ENCODE measurements at places on chromosomes 16 and 17.

DNA sequence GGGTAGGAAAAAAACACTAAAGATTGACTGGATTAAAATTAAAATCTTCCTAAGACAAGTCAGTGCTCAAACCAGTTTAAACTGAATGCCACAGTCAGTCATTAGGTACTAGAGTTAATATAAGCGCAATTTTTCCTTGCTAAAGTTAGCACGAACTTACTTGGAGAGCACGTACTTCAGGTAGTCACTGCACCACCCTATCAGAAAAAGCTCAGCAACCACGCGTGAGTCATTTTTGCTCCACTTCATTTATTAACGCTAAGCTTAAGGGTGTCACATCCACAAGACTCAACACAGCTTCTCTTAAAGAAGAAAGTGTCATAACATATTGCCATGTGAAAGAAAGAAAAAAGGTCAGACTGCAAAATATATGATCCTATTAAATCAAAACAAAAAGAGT is 53.1 kb downstream of the TEX2 start:
- DNase-seq = no peak

DNA sequence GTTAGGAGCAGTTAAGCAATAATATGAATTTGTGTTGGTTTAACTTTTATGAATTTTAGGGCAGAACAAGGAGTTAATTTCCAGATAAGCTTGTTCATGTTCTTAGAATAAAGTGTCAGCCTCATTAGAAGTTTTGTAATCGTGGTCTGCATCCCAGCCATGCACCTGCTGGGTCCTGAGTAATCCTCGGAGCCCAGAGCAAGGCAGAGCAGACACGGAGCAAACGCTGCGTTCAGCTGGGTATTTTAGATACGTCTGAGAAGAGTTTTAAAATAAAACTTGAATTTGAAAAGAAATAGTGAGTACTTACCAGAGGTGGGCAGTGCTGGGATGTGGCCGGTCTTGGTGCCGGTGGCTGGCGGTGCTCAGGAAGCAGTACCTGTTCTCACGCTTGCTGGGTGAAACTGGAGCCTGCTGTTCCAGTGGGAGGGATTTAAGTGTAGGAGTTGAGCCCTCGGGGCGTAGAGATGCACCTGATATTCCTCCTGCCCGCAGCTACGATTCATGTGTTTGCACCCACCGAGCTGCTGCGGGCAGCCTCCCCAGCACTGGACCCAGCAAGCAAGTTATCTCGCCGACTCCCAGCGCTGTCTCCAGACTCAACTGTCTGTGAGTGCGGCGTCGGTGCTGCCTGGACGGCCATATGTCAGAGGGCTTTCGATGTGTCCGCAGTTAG is at the start of gene ZNF750:
TSS of gene ZNF750 (minus strand) at position 406 of the 676 bp plus-strand sequence. CDS start 7,568 bp downstream, outside the sequence.
- no peak for DNase-seq

- DNase-seq = no peak
Observed at GRCh38 chr17:53273126-53273525, 549.6 kb upstream of the KIF2B start.

DNA sequence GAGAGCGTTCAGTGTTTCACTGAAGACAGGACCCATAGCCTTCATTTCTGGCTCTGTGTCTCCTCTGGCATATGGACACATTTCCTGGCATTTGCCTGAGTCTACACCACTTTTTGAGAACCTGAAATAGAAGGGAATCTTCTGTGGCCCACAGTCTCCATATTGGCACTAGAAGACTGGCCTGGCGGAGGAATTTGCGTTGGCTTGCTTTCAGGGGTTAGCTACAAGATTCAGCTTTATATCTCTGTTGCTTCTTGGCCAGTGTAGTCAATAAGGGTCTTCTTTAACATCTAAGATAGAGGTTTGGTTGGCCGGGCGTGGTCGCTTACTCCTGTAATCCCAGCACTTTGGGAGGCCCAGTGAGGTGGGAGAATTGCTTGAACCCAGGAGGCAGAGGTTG is 12.8 kb upstream of the CLEC18C start:
- DNase-seq = no peak

DNA sequence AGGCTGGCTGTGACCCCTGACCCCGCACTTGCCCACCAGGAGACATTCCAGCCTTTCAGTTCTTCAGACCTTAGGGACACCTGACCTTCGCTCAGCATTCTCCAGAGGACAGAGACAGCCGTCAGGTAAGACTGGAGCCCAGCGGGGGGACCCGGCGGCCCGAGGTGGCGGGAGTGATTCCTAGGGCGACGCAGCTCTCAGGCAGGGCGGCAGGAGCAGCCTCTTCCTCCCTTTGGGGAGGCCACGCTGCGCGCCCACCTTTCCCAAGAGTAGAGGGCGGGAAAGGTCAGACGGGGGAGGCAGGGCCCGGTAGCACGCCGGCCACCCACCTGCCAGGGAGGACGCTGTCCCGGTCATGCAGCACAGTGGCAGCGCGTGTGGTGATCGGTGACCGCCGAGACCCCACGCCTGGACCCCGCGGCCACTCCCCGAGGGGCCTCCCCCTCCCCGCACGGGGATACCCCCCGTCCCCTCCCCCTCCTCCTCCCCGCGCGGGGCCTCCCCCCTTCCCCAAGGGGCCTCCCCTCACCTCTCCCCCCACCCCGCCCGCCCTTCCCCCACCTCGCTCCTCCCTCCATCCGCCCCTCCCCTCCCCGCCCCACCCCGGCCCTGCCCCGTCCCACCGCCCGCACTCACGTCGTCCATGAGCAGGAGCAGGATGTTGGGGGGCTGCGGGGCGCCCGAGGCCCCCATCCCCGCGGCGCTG is 472 bp downstream of the GALNS start:
- peak; percentile 19 for DNase-seq

DNA sequence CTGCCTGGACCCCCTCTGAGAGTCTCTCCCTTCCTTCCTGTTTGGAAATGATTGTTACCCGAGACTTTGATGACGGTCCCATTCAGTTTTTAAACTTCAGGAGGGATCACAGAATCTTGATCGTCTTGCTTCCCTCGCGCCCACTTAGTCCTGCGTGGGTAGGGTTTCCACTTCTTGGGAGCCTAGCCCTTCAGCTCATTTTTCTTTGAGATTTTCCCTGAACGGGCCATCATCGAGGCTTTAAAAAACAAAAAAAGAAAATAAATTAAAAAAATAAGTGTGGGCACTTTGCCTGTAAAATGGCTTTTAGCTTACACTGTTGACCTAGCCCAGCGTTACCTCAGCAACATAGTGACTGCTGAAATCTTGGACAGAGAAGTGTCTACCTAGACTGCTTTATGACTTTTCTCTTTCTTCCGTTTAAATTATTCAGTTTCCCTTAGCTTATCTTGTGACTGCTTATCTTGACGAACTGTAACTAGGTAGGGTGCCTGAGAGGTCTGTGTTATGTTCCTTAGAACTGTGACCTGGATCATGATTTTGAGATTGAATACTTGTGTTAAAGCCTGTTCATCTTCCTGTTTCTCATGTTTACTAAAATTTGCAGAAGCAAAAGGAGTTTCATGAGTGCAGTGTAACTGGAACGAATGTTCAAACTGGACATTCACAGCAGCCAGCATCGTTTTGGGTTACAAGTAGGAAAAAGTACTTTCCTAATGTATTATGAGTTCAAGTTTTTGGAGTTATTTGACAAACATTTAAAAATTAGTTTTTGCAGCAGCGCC is 874 bp downstream of the WWP2 start:
- peak; percentile 43 for DNase-seq

DNA sequence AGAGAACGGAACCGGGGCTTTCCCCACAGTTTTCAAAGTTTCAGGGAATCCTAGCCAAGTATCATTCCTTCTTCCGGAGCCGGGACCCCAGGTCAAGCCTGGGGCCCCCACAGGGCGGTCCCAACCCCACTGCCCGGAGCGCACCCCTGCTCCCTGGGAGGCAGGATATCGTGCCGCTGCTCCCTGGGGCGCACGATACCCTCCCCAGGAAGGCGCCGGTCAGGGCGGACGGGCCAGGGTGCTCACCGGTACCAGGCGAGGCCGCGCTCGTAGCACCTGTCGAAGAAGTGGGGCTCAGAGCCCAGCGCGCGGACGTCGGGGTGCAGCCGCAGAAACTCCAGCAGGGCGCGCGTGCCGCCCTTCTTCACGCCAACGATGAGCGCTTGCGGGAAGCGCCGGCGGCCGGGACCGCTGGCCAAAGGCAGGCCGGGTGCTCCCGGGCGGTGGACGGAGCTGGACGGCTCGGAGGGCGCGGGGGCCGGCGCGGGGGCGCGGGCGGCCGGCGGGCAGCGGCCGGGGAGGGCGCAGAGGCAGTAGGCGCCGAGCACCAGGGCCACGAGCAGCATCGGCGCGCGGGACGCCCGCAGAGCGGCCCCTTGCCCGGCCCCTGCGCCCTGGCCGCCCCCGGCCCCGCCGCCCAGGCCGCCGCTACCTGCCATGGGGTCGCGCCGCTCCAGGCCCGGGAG is 407 bp downstream of the HS3ST6 start:
- no peak for DNase-seq

GRCh38 chr17:55416000-55416399 is 5.6 kb downstream of the MMD start:
- no peak for DNase-seq

DNA sequence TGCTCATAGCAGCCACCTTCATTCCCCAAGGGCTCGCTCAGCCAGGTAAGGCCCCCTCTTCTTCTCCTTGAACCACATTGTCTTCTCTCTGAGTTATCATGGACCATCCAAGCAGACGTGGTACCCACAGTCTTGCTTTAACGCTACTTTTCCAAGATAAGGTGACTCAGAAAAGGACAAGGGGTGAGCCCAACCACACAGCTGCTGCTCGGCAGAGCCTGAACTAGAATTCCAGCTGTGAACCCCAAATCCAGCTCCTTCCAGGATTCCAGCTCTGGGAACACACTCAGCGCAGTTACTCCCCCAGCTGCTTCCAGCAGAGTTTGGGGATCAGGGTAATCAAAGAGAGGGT is 272 bp downstream of the CCL2 start:
- no peak for DNase-seq

DNA sequence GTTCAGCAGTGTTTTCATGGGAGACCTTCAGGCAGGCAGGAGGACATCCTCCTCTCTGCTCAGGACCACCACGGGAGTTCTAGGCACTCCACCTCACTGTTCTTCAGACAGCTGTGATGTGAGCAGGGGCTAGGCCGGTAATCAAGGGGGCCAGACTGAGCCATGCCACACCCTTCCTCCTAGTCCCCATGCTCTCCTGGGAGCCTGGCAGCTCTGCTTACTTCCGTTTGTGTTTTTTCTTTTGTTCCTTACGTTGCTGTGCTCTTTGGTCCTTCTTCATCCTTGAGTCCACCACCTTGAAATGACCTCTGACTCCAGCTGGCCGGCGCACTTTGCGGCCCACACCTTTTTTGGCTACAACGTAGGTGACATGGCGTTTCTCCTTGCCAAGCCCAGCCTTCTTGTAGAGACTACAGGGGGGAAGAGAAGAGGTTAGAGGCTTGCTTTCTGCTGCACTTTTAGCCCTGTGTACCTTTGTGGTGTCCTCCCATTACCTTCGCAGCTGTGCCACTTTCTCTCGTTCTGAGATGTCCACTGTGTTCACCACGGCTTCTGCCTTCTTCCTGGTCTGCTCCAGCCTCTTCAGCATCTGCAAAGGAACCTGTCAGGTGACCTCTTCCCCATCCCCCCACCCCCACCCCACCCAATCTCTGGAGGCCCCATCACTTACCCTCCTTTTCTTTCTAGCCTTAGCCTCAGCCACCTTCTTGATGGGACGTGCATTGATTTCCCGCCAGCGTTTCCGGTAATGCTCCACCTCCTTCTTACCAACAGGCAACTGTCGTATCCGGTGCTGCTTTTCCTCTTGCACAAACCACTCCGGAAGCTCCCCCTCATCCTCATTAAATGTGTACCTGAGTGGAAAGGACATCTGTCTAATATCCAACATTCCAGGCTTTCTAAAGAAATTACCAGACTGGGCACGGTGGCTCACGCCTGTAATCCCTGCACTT is 7.4 kb upstream of the PSMC5 start:
- DNase-seq = no peak

DNA sequence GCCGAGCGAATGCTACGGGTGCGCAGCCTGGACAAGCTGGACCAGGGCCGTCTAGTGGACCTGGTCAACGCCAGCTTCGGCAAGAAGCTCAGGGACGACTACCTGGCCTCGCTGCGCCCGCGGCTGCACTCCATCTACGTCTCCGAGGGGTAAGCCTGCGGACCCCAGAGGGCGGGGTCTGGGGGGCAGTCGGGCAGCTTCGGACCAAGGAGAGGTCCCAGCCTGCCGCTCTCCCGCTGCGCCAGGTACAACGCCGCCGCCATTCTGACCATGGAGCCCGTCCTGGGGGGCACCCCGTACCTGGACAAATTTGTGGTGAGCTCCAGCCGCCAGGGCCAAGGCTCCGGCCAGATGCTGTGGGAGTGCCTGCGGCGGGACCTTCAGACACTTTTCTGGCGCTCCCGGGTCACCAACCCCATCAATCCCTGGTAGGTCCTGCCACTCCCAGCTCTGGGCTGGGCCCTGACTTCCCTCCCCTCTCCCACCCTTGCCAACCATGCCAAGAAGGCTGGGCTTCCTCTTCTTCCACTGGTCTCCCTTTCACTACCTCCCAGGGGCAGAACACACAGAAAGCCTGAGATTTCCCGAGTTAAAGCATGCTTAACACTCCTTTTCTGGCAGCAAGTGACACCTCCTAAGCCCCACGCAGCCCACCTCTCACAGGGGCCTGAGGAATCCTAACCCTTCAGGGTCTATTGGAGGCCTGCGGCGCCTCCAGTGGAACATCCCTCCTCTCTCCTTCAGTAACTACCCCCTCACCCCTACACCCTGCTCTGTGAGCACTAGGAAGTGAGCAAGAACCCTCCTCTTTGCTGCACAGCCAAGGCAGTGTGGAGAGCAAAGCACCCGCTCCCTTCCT is 3.2 kb downstream of the NAGS start:
- DNase-seq = no peak

DNA sequence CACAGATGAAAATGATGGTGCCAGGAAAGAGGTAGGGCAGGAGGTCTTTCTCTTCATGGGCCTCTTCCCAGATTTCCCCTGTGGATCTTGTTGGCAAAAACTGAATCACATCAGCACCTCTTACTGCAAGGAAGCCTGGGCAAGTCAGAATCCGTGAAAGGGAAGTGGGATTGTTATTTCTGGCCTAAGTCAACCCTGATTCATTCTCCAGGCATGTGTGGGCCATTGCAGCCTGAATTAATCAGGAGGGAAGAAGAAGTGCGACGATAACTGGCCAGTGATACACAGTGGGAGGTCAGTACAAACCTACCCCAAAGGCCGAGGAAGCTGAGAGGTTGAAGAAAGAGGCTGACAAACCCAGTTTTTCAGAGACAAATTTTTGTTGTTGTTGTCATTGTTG is 17.9 kb upstream of the NSMCE1 start:
- DNase-seq = no peak

- DNase-seq = no peak
Observed at GRCh38 chr17:33989361-33990148, 265.5 kb upstream of the CCL2 start.

- DNase-seq = no peak
Observed at GRCh38 chr16:55754056-55754455, 78.8 kb downstream of the CES1 start.

DNA sequence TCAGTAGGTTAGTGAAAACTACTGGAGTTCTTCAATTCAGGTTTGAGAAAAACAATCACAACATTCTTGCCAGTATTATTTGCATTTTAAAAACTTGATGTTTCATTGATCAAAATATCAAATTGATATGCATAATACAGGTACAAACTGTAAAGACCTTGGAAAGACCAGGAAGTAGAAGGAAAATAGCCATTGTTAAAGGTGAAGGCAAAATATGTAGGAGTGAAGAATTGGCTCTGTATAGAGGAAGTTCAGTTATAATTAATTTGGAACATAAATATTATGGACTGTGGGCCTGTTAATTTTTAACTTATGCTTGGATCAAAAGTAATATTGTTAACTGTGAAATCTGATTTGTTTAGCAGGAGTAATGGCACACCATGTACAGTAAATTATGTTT is 112.6 kb downstream of the BCAS3 start:
- no peak for DNase-seq

GRCh38 chr16:69566981-69567680 is 1.4 kb downstream of the NFAT5 start:
- DNase-seq = peak; percentile 40
